ENCODE measurements at places on chromosomes 6 and 20.
A peak's percentile ranks its signal among the peaks of the same experiment; 100 is the strongest.

- peak; percentile 65 for DNase-seq
Observed at GRCh38 chr20:37384683-37385174, 38.8 kb downstream of the SRC start.

DNA sequence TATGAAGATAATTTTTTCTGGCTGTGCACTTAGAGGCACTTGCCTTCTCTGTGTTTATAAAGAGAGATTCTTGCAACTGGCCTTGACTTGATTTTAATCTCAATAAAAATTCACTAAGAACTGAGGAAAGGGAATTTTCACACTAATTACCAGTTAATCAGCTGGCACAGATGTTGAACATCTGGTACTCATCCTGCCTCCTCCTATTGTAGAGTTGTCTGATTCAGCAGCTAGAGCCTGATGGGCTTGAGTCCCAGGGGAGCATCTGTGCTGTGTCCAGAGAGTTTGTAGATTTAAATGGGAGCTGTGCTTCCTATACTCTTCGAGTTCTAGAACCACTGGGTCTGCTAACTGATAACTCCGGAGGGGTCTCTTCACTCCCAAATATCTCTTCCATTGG is 284.4 kb upstream of the RNF24 start:
- DNase-seq: no peak

- no peak for DNase-seq
Observed at GRCh38 chr20:17708675-17709360, 9.1 kb downstream of the BANF2 start.

DNA sequence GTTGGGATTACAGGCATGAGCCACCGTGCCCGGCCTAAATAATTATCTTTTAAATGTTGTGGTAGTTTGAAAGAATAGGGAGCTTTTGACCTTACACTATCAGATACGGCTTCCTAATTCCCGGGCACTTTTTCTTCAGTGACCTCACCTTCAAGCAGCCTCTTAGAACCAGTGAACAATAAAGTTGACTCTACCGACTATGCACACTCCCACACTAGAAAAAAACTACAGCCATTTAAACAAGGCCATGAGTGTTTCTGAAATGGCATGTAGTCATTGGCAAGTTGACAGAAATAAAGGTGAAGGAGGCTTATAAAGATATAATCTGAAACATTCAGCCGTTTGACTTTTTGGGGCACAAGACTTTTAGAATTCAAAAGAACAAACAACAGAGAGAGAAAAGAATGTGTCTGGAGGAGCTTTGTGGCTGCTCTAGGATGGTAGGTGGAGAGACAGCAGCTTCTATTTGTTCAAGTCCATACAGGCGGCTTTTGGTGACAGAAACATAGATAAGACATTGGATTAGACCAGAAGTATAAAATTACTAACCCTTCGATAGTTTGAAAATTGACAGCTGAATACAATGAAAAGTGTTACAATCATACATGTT is 75.2 kb downstream of the GJA1 start:
- no peak for DNase-seq

GRCh38 chr6:116175344-116175743 is 49.4 kb upstream of the COL10A1 start:
- no peak for DNase-seq

- DNase-seq: no peak
Observed at GRCh38 chr6:128676456-128676855, 156.1 kb upstream of the PTPRK start.

- no peak for DNase-seq
Observed at GRCh38 chr6:70270287-70271005, 32.4 kb downstream of the COL9A1 start.

DNA sequence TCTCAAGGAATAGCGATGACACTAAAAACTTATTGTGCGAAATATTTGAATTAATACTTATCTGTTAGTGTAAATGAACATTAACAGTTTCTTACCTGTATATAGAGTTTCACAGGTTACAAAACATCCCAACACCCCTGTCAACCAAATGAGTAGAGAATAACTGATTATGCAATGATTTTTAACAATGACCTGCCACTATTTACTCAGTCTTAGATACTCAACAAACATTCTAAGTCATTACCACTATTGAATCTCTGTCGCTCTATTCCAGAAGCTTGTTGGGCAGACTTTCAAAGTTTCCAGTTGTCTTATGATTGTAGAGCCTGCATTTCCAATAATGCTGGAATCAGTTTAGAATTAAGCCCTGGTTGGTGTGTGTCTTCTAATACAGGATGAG is 85.5 kb downstream of the RNF182 start:
- DNase-seq: no peak

DNA sequence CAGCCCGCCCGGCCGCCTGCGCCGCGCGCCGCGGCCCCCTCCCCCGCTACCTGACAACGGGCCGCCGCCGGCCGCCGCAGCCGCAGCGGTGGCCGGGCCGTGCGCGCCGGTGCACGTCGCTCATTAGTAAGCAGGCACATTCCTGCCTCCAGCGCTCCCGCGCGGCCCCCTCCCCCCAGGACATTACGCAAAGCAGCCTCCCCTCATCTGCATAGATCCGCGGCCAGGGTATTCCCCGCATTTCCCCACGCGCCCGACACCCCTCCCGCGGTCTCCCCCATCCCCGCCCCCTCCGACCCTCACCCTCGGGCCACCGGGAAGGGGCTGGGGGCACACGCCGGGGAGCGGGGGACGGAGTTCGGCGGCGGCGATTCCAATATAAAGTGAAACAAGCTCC is at the start of gene HIVEP2:
Gene HIVEP2 (minus strand): TSS at position 128 of the 397 bp plus-strand sequence. CDS start 170,438 bp downstream, outside the sequence.
- DNase-seq: peak; percentile 88

DNA sequence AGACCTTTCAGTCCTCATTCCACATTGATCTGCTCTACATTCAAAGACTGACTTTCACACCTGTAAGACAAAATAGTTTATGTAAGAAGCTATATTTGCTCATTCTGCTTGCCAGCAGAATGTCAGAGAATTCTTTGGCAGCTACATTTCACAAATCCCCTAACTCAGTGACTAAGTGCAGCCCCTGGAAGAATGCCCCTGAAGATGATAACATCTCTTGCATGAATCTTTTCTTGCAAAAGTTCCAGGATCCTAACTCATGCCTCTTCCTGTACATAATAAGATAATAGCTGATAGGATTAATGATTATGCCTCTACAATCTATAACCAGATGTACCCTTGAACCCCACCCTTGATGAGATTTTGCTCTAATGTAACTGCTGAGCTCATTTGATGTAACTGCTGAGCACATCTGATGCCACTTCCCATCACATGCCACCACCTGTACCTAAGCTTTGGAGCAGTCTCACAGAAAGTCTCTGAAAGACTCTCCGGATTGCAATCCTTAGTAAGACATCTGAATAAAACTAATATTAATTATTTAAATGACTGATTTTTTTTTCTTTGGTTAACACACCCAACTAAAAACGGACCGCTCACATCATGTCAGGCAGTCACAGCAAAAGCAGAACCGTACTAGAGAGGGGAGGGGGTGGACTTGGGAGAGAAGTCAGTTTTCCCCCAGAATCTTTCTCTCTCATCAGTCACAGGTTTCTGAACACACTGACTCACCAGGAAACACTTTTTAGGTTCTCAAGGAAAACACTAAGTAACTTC is 684 bp upstream of the DNAH8 start:
- DNase-seq: no peak

GRCh38 chr20:54255157-54255556 is 47.3 kb downstream of the PFDN4 start:
- DNase-seq: no peak

- no peak for DNase-seq
Observed at GRCh38 chr6:13913226-13914001, 11.3 kb upstream of the RNF182 start.

DNA sequence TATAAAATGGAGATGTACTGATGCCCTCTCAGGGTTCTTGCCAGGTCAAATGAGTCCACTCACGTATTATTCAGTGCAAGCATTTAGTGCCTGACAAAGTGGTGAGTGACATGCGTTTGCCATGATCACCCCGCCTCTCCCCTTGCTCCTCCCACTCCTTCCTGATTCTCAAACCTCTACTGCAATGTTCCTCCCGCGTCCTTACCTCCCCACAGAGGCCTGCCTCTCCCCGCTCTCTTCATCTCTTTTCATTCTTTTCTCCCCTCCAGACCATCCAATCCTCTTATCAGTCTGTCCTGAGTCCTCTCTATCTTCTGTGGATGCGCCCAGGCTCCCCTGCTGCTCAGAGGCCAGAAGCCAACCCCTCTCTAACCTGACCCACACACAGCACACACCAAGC is 40.7 kb downstream of the KCNK5 start:
- DNase-seq: peak; percentile 8

GRCh38 chr6:55969526-55969925 is 94.1 kb upstream of the BMP5 start:
- DNase-seq: no peak

DNA sequence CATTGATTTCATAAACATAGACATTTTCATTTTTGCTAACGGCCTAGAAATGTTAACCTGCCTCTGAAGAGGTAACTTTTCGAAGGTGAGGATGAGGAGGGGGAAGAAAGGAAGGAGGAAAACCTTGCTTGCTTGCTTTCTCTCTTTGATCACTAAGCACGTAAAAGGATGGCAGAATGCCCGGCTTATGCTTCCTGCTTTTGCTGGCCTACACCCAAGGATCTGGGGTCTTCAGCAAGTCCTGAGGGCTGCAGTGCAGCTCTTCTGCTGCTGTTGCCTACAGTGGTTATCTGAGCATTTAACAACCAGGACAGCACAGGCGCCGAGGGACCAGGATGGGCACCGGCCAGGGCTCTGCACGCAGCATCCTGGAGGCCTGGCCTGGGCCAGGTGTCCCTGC is 150.8 kb upstream of the TAB2 start:
- DNase-seq: no peak

DNA sequence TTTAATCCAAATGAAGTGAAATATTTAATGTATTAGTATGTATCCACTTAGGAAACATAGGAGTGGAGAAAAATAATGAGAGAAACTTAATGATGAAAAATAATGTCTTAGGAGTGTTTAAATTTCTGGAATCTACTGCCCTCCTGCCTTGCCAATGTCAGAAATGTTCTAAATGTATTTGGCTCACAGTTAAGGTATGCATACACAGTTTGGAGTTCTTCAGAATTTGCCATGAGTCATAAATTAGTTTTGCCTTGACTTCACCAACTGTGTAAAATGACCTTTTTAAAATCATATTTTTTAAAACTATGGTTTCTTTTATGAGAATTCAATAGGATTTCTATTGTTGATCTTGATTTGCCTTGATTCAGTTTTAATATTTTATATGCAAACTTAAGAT is 191.7 kb upstream of the HSF2 start:
- no peak for DNase-seq

GRCh38 chr6:142303176-142303533 is 1.3 kb downstream of the ADGRG6 start:
- no peak for DNase-seq

- DNase-seq: no peak
Observed at GRCh38 chr6:96721227-96721626, 116.0 kb downstream of the GPR63 start.

DNA sequence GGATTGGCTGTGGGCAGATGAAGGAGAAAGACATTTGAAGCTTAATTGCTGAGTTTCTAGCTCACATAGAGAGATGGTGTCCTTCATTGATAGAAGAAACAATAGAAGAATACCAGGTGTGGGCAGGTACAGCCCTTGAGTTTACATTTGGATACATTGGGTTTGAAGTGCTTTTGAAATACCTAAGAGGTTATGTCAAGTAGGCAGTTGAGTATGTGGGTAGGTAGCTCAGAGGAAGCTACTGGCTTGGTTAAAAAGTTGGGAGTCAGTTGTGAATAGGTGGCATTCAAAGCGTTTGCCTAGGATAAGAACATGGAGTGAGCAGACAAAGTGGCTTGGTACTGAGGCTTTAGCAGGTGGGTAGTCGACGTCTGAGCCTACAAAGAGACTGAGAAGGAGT is 25.0 kb downstream of the NDUFAF5 start:
- DNase-seq: no peak

- no peak for DNase-seq
Observed at GRCh38 chr6:90645634-90646033, 58.8 kb upstream of the MAP3K7 start.

DNA sequence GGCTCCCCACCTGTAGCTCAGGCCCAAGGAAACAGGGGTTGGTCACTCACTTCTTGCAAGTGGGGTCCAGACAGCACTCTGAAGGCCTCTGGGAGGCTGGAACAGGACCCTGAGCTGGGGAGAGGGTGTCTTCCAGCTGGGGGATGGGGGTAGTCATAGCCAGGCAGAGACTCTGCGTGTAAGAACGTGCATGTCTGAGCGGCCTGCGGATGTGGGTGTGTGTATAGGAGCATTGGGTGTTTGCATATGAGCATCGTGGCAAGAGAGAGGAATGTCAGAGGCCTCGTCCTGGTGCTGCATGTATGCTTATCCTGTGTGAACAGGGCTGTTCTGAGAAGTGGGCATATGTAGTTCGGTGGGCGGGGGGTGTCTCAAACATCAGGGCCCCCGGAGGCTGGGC is 12.1 kb downstream of the BPIFB3 start:
- no peak for DNase-seq

Measured in stimulated activated CD4-positive, alpha-beta T cell treated with anti-CD3 and anti-CD28 coated beads, Interleukin-2, amount 100 ng/mL, for 4 hours (primary cell).